ENCODE measurements at places on chromosomes 7 and 10.

DNA sequence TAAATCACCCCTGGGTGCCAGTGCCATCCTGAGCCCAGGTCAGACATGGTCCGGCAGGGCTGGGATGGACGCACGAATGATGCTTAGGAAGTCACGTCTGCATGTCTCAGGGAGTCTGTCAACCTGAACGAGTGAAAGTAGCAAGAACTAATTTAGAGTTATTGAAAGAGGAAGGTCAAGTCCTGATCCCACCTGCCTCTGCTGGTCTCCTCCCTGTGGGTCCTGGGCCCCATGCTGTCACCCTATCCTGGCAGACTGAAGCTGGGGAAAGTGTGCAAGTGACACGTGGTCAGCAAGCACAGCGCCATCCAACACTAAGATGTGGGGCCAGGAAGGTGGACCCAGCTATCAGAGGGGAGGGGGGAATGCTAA, 26.1 kb upstream of the GRID1 start:
- no peak for DNase-seq

GRCh38 chr10:119136084-119136483, 29.4 kb downstream of the SFXN4 start:
- DNase-seq: no peak

- DNase-seq: no peak
These were observed 257.0 kb upstream of the ZNF32 start for GRCh38 chr10:43905512-43906236.

DNA sequence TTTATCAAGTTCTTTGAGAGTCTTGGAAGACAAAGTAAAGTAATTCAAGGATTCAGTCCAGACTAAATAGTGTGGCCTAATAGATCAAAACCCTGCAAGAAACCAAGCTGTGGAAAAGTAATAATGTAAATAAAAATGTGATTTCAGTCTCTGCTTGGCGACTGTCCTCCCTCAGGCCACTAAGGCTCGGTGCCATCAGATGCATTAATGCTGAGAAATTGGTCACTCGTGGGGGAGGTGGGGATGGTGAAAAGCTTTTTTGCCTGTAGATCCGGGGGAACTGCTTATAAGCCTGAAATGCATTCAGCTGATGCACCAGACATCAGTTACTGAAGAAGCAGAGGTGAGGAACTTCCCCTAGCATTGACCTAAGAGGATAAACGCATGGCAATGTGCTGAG, 182.6 kb upstream of the TBX20 start:
- no peak for DNase-seq

DNA sequence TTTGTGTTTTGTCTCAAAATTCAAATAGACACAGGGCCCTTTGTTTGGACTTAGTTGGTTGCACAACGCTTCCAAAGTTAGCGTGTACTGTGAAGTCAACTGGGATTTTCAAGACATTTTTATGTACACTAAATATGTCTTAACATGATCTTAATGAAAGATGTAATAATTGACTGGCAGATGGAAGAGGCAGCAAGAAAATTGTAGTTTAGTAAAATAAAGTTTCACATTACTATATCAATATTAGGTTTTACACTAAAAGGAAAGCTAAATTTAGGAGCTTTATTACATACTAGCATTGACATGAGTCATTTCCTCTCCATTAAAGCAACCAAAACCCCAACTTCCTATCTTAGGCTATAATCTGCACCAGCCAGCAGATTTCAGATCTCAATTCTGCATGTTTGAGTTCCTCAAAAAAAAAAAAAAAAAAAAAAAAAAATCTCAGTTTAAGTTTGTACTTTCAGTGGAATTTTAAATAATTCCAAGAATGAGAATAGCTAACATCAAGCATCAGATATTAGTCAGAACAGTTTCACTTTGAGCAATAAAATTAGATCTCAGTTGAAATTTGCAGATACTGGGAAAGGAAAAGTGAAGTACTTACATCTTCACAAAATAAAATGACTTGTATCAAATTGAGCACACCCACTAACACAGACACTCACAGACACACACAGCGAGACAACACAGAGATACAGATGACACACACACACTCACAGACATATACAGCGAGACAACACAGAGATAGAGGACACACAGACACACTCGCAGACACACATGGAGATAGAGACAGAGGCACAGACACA, 346.6 kb upstream of the KLF6 start:
- no peak for DNase-seq

DNA sequence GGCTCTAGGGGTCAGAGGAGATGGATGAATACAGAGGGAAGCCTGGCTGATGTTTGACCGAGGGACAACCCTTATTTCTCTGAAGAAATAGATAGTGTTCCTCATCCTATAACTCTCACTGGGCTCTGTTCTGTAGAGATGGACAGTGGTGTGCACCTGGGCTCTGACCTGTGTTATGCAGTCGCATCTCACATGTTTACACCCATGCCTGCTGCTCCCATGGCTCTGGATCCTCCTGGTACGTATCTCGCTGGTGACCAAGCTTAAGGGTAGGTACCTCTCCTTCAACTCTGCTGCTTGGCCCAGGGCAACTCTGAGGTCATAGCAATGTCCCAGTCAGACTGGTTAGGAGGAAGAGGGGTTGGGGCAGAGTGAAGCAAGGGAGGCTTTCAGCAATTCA, 42.8 kb downstream of the ADRA2A start:
- DNase-seq: no peak

DNA sequence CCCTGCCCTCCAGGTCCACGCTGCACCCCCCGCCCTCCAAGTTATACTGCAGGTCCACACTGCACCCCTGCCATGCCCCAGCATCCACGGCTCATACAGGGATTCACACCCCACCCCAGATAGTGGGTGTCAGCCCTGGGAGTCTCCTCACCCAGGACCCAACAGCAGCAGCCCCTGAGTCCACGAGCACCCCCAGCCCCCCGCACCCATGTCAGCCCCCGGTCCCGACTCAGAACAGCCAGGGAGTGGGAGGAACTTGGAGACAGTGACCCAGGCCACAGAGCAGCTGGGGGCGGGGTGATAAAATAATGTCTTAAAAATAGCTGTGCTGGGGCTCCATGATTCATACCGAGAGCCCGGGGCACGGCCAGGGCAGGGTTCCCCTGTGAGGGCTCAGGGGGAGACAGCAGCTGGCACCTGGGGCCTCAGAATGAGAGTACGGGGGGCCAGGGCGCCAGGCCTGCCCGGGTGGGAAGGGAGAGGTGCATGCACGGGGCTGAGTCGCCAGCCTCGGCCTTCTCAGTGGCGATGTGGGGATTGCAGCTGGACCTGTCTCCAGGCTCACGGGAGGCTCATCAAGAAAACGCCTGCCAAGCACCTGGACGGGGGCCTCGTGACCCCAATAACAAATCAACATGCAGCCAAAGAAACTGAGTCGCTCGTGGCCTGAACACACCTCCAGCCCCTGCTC, 29.8 kb downstream of the ADAP1 start:
- DNase-seq: no peak

- DNase-seq: no peak
These were observed 15.3 kb downstream of the SLC25A13 start for GRCh38 chr7:96306385-96307125.

GRCh38 chr10:34506786-34507185, 308.3 kb downstream of the PARD3 start:
- no peak for DNase-seq

- DNase-seq: no peak
These were observed 20.3 kb upstream of the HYAL4 start for GRCh38 chr7:123824754-123825067.

DNA sequence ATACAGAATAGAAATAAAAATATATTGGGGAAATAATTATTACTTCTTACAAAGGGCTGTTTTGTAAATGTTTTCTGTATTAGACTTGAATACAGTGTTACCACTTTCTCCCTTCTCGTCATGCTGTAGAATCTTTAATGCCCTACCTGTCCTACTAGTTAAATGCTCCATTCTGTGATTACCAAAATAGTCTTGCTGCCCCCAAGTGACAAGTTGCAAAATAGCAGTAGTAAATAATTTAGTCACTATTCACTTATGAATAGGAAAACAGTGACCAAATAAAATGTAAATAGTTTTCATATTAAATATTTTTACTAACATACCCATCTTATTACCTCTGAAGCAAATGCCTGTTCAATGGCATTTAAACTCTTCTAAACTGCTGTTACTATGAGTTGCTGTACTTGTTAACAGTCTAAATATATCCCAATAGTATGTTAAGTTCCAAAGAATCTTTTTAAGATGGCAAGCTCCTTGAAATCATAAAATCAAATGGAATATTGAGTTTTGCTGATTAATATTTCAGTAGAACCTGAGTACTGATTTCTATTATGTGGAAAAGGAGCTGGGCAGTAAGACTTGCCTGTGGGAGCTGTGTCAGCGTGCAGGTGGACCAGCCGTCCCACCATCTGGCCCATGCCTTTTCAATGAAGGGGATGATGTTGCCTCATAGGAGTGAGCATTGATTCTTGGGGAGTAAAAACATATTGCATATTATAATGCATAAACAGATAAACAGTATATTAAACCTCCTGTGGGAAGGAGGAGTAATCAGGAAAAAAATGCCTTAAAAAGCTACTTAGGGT, 18.1 kb upstream of the OIT3 start:
- no peak for DNase-seq

DNA sequence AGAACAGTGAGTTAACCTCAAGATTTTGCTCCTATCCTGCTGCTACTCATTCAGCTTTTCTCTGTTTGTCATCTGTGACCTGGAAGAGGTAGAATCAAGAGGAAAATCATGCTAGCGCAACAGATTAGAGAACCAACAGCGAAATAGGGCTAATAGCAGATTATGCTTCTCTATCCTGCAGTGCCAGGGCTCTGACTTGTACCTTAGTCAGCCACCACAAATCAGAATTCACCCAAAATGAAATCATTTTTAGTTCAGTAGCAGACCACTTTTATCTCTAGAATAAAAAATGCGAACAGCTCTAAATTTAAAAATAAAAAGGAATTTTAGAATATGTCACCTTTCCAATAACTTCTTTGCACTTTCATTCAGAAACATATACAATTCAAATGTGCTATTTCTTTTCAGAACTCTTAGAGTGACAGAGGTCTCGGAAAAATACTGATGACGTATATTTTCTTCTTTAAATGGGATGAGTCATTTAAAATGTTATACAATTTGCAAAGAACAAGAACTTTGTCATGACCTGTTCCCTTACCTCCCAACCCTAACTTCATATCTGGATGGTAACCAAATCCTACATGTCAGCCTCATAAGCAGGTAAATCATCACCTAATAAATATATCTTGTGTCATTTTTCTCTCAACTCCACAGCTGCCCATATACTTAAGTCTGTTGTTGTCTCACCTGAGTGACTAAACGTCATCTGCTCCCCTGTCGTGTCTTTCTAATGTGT, 896.4 kb downstream of the PCDH15 start:
- no peak for DNase-seq

GRCh38 chr7:112160771-112161150, 45.4 kb downstream of the DOCK4 start:
- DNase-seq: no peak

GRCh38 chr7:18577096-18577771, 81.7 kb downstream of the HDAC9 start:
- no peak for DNase-seq

DNA sequence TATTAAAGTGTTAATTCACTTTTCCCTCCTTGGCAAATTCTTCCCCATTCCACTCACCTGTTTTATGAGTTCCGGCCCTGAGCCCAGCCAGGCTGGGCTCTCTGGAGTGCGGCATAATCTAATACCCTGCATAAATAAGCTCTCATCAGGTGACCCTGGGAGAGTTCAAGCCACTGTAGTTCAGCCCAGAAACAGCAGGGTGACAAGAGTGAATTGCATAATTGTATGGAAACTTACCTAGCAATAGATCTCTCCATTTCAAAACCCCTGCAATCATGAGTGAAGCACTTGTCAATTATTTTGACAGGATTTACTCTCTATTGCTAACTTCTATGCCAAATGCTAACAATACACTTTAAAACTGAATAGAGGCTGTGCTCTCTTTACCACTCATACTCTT, 94.7 kb downstream of the OSBPL3 start:
- no peak for DNase-seq

GRCh38 chr10:78207216-78207615, 173.6 kb downstream of the RPS24 start:
- no peak for DNase-seq

DNA sequence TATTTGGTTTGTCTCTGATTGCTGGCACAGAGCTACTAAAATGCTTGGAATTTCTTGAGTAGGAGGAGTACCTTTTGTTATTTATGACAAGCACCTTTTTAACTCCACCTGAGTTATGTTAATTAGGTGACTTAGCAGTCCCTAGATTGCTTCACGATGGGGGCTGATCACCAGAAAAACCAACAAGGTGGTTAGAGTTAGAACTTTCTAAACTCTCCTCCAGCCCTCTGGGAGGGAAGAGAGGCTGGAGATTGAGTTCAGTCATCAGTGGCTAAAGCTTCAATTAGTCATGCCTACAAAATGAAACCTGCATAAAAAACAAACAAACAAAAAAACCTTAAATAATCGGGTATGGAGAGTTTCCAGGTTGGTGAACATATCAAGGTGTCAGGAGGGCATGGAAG, 23.6 kb upstream of the ING3 start:
- no peak for DNase-seq

DNA sequence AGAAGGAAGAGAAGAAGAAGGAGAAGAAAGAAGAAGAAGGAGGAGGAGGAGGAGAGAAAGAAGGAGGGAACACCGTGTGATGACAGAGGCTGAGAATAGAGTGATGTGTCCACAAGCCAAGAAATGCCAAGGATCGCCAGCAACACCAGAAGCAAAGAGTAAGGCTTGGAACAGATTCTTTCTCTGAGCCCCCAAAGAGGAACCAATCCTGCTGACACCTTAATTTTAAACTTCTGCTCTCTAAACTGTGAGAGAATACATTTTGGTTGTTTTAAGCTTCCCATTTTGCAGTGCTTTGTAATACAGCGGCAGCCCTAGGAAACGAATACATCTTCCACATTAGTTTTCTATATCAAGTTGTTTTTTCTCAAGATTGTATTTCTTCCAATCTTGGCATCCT, 13.9 kb upstream of the WNT8B start:
- DNase-seq: no peak

- DNase-seq: no peak
These were observed 57.3 kb upstream of the SMIM30 start for GRCh38 chr7:113175525-113176104.

DNA sequence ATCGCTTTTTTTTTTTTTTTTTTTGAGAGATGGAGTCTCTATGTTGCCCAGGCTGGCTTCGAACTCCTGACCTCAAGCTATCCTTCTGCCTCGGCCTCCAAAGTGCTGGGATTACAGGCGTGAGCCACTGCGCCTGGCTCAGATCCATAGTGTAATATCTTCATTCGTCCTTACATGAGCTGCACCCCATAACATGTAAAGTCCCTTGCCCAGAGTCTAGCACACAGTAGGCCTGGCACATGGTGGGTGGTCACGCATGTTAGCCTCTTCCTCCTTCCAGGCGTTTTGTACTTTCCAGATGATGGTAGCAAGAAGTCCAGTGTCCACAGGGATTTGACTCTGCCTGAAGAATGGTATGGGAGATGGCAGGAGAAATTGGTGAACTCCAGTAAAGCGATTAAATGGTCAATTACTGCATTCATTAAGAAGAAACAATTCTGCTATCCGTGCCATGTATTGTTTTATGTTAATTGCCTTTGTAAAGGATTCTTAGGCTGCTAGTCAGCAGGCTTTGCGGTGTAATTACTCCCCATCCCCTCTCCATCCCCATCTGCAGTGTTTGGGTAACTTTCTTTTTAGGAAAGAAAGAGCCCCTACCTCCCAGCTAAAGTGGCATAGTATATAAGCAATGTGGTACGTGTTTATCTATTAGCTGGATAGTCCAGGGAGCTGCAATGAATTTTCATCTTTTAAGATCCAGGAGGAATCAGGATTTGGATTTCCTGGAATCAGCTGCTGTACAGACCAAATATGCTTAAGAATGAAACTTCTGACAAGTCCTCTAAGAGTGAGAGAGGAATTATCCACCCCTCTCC, 1.2 kb downstream of the TPST1 start:
- no peak for DNase-seq

GRCh38 chr10:59047180-59047579, 129.3 kb upstream of the PHYHIPL start:
- DNase-seq: no peak

Data from brain pericyte (primary cell).